ENCODE measurements at places on chromosomes 2 and 18.

DNA sequence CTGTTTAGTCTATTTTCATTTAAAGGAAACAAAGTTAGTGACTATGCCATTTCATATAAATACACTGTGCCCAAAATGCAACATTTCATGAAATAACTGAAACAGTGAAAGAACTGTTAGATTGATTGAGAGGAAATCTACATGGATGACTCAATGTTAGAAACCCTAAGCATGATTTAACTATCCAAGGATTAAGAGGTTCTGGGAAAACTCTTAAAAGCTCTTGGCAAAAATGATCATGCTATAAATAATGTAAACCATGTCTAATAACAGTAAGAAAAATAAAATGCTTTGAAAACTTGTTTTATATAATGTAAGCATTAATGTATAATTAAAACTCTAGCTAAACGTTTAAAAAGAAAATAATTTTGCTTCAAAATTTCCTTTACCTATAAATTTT, 23.5 kb downstream of the MMADHC start:
- no peak for DNase-seq

- no peak for DNase-seq
Observed at GRCh38 chr2:119771331-119771730, 11.6 kb downstream of the PTPN4 start.

- DNase-seq, result no peak
Observed at GRCh38 chr18:44885507-44885906, 204.8 kb downstream of the SETBP1 start.

DNA sequence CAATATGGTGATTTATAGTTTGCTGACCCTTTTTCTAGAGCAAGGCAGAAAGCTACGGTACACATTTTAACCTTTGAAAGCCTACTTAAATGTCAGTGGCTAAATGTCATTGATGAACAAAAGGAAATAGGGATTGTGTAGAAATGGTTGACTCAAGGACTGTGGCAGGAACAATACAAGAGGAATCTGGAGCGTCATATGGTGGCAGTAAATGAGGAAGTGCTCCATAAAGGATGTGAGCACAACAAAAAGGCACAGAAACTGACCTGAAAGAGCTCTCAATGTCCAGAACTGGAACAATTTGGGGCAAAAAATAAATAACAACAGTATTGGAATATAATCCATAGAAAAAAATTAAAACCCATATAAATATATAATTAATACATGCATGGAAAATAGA, 443.9 kb upstream of the VRK2 start:
- no peak for DNase-seq

- DNase-seq, result no peak
Observed at GRCh38 chr18:61496374-61496773, 163.1 kb downstream of the CDH20 start.

- no peak for DNase-seq
Observed at GRCh38 chr18:59101830-59102414, 37.8 kb upstream of the SEC11C start.

GRCh38 chr2:96265349-96265839, 403 bp downstream of the TMEM127 start:
- no peak for DNase-seq

DNA sequence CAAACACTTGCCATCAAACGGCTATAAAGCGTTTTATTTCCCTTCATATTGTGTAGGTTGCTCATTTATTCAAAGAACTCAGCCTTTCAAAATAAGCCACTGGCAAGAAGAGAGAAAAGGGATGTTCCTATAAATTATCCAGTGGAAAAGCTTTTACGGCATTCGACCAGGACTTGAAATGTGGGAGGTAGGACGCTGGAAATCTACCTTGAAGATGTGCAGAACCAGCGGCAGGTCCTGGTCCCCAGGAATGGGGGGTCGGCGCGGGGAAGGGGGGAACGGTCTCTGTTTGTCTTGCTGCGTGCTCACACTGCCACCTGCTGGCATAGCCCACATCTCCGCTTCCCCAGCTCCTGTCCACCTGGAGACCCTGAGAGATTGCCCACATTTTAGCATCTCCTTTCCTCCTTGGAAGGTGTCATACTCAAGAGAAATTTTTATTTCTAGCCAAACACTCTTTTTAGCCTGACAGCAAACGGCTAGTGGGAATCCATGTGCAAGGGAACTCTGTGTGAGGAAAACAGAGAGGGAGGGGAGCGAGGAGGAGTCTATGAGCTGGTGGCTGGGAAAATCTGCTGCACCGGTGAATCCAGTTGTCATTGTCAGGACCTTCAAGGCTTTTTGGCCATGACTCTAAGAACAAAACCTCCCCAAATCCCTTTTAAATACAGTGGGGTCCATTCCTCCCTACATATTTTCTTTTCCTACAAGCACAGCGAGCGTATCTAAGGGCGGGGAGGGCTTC, 349.0 kb upstream of the PKDCC start:
- peak; percentile 13 for DNase-seq

DNA sequence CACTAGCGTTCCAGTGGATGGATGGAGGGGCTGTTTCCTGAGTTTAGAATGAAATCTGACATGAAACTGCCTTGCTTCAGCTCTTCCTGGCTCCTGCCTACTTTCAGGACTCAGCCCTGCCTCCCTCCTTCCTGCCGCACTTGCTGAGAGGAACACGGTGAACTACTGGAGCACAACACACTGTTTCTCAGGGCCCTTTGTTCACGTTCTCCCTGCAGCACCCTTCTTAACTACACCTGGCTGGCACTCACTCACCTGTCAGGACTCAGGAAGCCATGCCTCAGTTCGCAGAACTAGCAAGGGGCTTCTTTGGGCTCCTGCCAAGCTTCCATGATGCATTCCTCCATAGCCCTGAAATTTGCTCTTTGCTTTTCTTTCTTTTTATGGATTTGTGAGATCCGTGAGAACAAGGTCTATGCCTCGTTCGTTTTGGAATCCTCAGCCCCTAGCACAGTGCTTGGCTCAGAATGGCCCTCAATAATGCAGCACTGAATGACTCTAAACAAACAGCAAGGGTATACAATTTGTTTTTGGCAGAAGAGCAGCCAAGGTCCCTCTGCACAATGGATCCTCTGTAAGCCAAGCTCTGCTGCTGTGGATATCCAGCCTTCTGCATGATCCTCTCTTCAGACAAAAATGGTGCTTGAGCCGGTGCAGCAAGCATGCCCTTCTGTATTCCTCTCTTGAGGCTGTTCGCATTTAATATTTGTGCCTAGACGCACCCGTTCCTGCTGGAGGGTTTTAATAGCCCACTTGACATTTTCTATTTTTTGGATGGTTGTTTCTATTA, 357.0 kb downstream of the TSN start:
- no peak for DNase-seq

DNA sequence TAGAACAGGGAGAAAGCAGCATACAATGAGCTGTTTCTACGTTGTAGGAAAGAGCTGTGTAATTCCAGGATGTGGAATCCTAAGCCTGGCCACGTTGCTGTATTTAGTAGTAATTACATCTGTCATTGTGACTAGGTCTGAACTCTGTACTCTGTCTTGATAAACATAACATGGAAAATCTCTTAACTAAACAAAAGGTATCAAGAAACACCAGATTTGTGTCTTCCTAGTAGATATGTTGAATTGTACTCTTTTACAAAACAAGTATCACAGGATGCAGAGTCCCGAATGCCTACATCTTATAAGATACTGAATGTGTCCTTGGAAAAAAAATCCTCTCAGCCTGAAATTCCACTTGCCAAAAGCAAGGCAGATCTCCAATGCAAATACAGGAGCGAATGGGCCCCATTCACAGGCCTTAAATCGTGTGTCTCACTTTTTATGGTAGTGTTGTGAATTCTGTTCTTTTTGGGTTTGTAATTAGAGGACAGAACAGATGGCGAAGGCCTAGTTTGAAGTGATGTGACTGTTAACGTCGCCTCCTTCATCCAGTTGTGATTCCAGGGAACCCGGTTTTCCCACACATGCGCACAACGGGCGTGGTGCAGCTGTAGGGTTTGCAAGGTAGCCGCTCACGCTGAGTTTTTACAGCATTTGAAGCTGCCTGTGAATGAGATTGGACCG, 246.5 kb downstream of the GBX2 start:
- no peak for DNase-seq

GRCh38 chr2:15790838-15791237, 149.5 kb upstream of the MYCN start:
- DNase-seq, result no peak

- DNase-seq, result no peak
Observed at GRCh38 chr2:4144731-4145130, 441.4 kb downstream of the DCDC2C start.

DNA sequence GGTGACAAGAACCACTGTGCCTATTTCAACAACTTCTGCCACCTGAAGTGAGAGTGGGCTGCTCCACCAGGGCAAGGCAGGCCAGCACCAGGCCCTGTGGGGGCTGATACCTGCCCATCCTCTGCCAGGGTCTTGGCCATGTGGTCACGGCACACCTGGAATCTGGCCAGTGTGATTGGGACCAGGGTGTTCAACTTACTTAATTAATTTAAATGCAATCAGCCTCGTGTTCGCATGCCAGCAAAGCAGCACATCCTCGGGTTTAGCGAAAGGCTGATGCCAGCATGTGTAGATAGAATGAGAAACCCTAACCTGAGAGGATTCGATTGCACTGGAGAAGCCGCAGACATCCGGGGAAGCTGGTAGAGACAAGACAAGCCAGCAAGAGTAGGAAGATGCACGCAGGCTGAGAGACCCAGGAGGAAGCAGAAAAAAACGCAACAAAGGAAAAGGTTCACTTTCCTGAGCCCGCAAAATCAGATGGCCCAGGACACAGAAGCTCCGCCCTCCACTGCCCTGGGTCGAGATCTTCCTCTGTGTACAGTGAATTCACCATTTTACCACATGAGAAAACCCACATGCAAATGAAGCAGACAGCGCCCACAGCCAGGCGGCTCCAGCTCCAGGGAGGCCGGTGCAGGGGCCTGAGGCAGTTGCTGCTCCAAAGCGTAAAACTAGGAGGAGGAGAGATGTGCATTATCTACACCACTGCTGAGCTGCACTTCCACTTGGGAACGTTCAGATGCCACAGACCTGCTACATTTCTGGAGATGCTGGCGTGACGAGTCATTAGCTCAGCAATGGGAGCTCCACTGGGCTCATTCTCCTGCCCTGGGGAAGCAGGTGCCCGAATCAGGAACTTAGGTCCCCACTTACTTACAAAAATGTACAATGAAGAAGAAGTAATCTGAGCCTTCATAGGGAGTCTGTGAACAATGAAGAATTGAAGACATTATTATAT, 92.1 kb downstream of the TMEM18 start:
- peak; percentile 61 for DNase-seq
